ENCODE measurements at places on chromosomes 6 and 20.

DNA sequence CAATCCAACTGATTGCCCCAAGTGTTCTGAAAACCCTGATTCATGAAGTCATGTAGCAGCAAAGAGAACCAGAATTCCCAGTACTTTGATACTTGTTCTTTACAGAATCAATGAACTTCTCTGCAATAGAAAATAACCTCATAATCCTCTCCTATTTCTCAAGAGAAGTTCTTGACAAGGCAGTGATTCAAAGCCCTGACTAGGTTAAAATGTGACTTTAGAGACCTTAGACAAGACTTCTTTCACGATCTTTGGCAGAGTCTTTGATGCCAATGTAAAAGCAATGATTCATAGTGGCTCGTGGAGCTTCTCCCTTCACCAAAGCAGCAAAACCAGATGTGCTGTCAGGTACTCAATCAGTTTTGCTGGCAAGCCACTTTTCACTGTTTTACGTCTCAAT lies 95.2 kb downstream of the CDK19 start:
- DNase-seq: no peak

DNA sequence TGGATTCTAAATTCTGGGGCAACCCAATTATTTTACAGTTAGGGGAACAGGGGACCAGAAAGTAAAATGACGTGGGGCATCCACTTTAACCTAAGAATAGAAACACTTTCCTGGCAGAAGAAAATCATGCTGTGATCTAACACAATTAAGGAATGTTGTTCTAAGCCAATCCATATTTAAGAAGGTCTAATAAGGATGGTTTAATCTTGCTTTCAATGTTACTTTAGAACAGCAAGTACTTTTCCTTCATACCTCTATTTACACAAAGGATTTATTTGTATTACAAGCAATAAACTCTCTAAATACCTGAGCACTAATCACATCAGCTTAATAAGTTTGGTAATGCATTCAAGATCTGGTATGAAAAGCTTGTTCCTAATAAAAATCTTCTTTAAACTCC lies 32.4 kb downstream of the SLC2A12 start:
- no peak for DNase-seq

- DNase-seq: no peak
Observed at GRCh38 chr6:125048274-125048673, 86.0 kb downstream of the RNF217 start.

DNA sequence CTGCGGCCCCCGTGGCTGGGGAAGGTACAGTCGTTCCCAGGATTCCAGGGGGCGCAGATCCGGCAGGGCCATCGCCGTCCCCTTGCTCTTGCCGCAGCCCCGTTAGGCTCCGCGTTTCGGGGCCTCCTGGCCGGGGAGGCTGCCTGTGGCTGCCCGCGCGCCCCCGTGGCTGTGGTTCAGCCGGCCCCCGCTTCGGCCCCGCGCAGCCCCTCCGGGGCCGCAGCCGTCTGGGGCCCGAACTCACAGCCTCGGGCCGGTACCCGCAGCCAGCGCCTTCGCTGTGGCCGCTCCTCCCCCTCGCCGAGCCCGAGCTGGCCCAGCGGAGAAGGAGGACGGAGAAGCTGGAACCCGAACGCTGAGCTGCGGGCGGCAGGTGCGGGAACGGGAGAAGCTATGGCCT lies 1826.9 kb upstream of the DEFB115 start:
- no peak for DNase-seq

DNA sequence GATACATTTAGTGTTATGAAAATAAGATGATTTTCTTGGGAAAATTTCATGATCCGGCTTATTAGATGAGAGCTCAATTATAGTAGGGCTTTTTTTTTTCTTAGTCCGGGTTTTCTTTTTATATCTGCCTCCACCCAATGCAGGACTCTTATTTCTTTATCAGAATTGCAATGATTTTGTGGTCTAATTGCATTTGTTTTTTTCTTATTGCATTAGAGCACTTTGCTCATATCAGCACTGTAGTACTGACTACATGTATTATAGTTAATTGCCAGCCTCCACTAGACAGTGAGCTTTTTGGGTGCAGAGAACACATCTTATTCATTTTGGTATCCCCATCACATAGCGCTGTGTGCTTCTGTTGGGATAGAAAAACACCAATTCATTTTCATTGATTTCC lies 50.0 kb downstream of the FBXO5 start:
- DNase-seq: no peak

DNA sequence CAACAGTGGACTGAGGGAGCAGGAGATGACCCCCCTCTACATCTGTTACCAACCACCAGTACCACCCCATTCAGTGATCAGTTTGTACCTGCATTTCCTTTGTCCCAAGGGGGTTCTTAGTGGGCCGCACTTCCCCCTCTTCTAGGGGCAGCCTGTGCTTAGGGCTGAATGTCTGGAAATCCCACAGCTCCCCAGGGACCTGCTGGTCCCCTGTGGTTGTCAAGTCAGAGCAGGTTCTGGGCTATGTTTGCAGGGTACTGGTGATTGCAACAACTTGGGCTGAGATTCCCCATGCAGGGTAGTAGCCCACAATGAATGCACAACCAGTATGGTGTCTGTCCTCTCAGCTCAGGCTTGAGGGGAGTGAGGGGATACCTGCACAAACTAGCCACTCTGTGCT lies 39.7 kb upstream of the COL10A1 start:
- no peak for DNase-seq

- DNase-seq: peak; percentile 89
Observed at GRCh38 chr6:31680226-31681134, at the start of gene LY6G5C. Gene LY6G5C (minus strand): TSS chr6:31681067. CDS start chr6:31680373, 694 bp downstream.

DNA sequence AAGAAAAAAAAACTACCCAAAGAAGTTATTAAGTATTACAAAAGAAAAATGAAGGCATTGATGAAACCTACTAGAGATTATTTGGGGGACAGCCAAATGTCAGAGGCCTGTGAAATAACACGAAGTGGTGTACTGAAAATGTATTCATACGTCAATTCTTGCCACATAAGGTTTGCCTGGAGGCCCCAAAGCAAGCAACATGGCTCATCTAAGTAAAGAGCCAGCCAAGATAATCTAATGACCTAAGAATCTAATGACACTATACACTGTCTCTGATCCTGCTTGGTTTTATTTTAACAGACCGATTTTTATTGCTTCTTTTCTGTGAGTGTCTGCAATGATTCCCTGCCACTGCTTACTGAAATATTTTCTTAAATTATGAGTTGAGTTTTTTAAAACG lies 34.7 kb downstream of the FILIP1 start:
- DNase-seq: no peak

- DNase-seq: no peak
Observed at GRCh38 chr20:36010076-36010475, 41.7 kb downstream of the CNBD2 start.

GRCh38 chr6:113774127-113774825 lies 82.9 kb upstream of the MARCKS start:
- DNase-seq: peak; percentile 4

- no peak for DNase-seq
Observed at GRCh38 chr6:14665827-14666724, 548.5 kb downstream of the CD83 start.

GRCh38 chr6:6891125-6891721 lies 216.5 kb upstream of the RREB1 start:
- DNase-seq: peak; percentile 70

- no peak for DNase-seq
Observed at GRCh38 chr6:35470663-35471120, 2.5 kb downstream of the RPL10A start.

- no peak for DNase-seq
Observed at GRCh38 chr20:13158369-13158768, 62.7 kb upstream of the ISM1 start.

- DNase-seq: no peak
Observed at GRCh38 chr6:91704531-91704930, 1117.7 kb upstream of the MAP3K7 start.

DNA sequence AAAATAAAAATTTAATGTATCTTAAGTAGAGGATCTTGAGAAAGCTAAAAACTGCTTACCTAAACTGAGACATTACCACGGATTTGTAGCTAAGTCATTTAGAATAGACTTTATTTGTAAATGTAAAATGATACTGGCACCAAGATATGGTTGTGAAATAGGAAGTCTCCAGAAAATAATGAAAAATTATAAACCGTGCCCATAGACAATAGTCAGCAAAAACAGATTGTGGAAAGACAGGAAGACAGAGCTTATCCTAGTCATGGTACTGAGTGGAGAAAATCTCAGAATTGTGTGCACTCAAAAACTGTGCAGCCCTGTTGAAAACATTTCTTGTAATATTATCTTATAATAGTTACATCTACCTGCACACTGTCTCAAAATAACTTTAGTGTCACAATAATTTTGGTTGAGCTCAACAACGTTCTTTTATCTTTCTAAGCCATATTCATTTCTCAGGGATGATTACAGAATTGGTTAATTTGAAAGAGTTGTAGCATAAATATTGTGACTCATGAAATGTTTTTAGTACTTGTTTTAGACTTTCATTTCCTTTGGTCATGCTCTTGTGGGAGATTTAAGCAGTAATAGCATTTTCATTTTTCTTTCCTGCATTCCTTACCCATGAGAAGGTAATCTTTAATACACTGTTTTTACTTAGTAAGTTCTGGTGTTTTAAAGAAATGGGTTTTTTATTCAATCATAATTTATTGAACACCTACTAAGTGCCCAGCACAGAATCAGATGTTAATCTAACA lies 174.5 kb downstream of the SOX4 start:
- DNase-seq: no peak

- DNase-seq: no peak
Observed at GRCh38 chr20:37741570-37741969, 47.7 kb downstream of the CTNNBL1 start.

DNA sequence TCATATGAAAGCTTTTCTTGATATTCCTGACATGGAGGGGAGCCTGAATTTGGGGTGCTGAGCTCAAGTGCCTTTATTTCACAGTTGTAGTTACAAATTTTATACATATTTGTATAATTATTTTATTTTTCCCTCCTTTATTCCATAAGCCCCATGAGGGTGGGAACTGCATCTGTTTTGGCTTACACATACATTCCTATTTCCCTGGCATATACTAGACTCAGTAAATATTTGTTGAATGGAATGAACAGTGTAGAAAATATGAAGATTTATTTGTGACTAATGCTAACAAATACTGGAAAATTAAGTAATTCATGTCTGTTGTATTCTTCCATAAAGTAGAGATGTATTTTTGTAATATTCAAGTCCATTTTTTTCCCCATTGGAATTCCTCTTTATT lies 127.1 kb downstream of the MYO6 start:
- DNase-seq: no peak

DNA sequence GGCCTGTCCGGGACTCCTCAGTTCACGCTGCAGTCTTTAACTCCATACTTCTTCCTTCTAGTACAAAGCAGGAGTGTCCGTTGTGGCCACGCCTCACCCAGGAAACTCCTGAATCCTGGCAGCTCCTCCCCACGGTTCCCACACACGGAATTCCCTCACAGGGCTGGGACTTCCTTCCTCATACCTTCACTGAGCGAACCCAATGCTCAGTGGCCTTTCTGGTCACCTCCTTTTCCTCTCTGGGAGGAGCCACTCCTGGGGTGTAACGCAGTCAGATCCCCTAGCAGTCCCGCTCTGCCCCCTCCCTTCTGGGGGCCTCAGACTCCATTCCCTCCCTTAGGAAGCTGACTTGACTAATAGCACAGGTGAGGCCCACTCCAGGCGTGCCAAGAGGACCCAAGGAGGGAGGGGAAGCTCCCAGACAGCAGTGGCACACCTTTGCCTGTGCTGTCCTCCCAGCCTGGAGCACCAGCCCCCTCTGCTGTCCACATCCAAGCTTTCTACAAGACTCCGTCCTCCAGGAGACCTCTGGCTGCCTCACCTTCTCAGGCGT lies at the start of gene SLC52A3:
Gene SLC52A3, minus strand, starts transcription at position 75 of the 553 bp plus-strand sequence. CDS start 2,726 bp downstream, outside the sequence.
- no peak for DNase-seq

DNA sequence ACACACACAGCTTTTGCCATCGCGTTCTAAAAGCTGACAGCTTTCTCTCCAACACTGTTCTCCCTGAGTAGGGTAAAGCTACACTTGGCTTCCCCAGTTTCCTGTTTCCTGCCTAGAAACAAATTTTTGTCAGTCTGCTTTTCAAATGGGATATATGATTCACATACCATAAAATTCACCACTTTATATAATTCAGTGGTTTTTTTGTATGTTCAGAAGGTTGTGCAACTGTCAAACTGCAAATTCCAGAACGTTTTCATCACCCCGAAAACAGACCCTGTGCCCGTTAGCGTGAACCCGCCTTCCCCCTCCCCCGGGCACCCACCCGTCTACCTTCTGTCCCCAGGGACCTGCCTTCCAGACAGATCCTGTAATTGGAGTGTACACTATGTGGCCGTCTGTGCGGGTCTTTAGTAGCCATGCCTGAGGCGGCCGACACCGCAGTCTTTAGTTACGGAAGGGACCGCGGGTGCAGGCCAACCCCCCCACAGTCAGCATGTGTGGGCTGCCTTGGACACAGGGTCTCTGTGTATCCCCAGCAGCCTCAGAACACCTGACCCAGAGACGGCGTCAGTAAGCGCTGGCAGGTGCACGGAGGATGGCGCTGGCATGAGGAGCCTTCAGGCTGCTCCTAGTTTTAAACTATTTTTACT lies 16.6 kb downstream of the HRH3 start:
- DNase-seq: no peak

GRCh38 chr6:133377219-133377618 lies 136.1 kb downstream of the EYA4 start:
- no peak for DNase-seq

DNA sequence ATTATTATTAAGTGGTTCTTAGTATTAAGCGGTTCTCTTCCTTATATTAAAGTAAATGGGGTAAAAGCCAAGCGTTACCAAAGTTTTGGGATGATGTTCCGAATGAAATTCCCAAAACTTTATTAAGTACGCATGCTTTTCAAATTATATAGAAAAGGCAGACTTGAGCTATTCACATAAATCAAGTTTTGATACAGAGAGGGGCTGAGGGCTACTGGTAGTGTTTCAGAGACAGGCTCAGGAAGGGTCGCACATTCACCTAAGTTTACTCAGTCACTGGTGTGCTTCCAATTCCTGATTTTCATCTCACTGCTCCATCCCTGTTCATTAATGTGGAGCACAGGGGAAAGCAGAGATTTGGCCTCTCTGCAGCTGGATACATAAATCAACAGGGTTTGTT lies 652.2 kb downstream of the QKI start:
- DNase-seq: no peak

DNA sequence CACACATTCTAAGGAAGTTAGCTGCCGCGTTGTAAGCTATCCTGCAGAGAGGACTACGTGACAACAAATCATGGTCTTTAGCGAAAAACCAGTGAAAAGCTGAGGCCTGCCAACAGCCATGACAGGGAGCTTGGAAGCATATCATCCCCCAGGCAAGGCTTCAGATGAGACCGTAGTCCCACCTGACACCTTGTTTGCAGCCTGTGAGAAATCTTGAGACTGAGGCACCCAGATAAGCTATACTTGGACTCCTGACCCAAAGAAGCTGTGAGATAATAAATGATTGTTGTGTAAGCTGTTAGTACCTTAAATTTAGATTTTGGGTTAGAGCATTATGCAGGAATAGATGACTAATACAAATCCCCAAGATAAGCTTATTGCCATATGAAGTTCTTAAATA lies 45.4 kb upstream of the SENP6 start:
- DNase-seq: no peak

GRCh38 chr6:55836945-55837344 lies 38.4 kb downstream of the BMP5 start:
- DNase-seq: no peak
